Stimulated activated CD4-positive, alpha-beta T cell treated with anti-CD3 and anti-CD28 coated beads, Interleukin-2, amount 100 ng/mL, for 48 hours (primary cell): ENCODE measurements at places on chromosomes 16 and 17.

- no peak for DNase-seq
These were observed 17.8 kb upstream of the TMEM219 start for GRCh38 chr16:29943846-29944799.

DNA sequence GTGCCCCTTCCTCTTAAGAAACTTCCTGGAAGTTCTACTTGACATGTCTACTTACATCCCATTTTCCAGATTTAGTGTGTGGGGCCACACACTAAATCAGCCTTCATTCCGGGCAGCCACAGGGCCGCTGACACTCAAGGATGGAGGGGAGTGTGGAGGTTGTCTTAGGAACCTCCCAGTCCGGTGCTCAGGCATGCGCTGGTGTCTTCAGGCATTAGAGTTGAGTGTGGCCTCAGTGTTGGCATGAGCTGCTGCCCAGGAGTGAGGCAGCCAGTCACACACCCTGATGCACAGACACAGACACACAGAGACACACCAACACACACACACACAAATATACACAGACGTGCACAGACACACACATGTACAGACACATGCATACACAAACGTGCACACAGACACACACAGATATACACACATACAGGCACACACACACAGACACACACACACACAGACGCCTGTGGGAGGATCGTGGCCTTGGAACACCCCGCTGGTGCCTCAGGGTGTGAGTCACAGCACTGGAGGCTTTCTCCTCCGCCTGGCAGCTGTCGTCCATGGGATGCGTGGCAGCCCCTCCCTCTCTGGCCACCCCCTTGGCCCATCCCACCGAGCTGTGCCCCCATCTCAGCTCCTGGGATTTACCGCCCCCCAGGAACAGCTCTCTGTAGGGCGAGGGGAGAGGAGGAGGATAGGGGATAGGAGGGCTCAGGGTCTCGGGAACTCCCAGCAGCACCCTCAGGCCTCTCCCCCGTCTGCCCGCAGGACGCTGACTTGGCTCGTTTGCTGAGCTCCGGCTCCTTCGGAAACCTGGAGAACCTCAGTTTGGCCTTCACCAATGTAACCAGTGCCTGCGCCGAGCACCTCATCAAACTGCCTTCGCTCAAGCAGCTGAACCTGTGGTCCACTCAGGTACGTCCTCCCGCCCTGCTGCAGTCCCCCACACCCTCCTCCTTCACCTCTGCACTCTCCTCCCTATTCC is 75.6 kb upstream of the PLCG2 start:
- DNase-seq, result no peak

GRCh38 chr16:17446661-17447060 is 24.1 kb downstream of the XYLT1 start:
- no peak for DNase-seq

- DNase-seq, result no peak
These were observed 14.7 kb downstream of the BRD7 start for GRCh38 chr16:50354082-50354481.

- no peak for DNase-seq
These were observed 85.5 kb downstream of the RMI2 start for GRCh38 chr16:11430601-11431317.

- peak; percentile 10 for DNase-seq
These were observed 103.8 kb downstream of the YPEL2 start for GRCh38 chr17:59435238-59435637.

DNA sequence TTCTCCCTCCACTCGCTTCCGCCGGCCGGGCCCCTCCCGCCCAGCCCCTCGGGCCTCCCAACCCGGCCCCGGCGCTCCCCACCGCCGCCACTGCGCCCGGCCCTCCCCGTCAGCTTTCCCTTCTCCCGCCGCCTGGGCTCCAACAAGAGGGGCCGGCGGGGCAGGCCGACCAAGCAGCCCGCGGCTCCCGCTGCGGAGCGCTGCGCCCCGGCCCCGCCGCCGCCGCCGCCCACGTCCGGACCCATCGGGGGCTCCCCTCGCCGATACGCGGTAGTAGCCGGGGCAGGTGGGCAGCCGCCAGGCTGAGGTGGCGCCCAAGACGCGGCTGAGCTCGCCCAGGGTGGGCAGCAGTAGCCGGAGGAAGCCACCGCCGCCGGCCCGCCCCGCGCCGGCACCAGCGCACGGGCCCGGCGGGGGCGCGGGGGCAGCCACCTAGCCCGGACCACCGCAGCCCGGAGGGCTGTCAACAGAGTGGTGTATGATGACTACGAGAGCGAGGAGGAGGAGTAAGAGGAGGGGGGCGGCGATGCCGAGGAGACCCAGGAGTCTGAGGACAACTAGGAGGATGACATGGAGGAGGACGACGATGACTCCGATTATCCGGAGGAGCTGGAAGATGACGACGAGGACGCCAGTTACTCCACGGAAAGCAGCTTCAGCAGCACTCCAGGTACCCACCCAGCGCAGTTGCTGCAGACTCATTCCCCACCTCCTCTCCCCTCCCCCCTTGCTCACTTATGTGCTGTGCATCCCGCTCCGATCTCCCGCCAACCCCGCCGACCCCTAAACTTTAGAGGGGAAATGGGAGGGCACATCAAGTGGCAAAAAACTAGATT is 498 bp downstream of the LRRC37B start:
- peak; percentile 26 for DNase-seq

- DNase-seq, result peak; percentile 10
These were observed 31.7 kb upstream of the KCNJ2 start for GRCh38 chr17:70137451-70138230.

- no peak for DNase-seq
These were observed 34.5 kb upstream of the CLEC18B start for GRCh38 chr16:74455619-74456289.

DNA sequence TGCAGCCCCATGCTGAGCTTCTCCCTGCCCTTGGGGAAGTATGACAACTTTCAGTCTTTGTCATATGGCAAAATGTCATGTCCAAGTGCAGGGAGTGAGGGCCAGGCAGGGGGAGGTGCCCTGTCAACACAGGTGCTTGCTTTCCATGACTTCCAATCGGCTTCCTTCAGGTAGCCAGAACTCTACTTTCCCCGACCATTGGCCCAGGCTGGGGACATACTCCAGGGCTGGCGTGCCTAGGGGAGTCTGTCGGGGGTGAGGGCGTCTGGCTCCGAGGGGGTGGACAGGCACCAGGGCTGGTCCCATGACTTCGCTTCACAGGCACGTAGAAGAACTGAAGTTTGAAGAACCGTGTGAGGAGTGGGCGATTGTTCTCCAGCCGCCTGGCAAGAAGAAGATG is 19.8 kb upstream of the PIK3R6 start:
- DNase-seq, result no peak

DNA sequence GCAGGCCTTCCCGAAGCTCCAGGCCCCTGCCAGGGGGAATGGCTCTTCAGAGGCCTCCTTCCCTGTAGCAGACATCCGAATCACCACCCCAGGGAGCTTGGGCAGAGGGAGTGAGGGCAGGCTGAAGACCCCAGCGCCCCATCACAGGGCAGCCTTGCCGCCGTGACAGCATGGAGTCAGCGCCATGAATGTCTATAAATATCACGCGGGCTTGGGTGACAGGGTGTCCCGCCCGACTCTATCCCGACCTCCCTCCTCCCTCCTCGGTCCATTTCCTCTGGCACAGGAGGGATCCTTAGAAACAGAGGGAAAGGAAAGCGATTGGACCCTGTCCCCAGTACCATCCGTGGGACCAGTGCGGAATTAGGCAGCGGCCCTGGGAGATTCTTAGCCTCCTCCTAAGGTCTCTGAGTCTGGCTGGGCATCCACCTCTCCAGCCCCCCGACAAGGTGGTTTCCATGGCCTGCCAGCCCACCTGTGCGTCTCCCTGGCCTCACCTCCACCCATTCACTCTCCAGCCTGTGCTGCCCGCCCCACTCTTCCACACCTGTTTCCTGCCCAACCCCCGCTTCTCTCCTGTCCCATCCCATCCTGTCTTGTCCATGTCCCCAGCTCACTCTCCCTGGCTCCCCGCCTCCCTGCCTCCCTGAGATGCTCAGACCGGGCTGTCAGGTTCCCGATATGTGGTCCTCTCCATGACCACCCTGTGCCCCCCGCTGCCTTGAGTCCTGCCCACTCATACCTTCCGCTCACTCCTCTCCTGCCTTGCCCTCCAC is 5.1 kb downstream of the ATP2A1 start:
- DNase-seq, result no peak

GRCh38 chr16:86508947-86509758 is 1.2 kb upstream of the FOXF1 start:
- DNase-seq, result no peak

DNA sequence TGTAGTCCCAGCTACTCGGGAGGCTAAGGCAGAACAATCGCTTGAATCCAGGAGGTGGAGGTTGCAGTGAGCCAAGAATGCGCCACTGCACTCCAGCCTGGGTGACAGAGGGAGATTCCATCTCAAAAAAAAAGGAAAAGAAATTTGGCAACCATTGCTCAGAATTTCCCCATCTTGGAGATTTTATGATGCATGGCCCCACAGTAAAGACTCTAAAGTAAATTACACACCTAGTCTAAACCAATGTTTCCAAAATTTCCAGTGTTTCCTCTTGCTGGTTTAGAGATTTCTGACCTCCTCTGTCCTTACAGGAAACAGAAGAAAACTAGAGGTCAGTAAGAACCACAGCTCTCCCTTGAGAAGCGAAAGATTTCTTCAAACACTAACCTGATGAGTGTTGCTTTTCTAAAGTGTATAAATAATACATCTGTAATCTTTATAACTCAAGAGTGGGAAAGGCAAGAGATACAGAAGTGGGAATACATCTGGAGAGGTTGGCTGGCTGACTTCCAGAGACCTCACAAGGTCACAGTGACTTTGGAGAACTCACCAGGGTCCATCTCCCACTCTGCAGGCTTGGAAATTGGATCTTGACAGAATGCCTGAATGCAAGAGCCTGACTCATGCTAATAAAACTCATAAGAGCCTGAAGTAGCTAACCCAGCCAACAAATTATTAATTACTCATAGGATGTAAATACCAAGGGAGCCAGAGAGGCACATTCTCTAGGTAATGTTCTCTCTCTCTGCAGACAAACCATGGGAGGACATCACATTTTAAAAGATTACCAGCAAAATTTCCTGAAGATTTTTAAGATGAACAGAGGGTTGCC is 8.8 kb downstream of the ADAT1 start:
- no peak for DNase-seq

DNA sequence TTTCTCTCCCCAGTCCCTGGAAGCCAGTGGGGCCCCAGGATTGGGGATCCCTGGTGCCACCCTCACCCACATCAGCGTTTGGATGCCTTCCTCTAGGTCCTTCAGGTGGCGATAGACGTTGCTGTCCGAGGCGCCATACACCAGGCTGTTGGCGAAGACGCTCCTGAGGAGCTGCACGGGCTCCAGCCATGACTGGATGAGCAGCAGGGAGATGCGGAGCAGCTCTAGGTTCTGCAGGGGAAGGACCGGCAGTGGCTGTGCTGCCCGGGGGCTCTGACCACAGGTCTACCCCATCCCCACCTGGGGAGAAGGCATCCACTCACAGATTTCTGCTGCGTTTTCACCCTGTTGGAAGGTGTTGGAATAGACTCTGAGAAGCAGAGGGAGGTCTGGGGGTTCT is 1.0 kb downstream of the GH2 start:
- DNase-seq, result no peak
